Stimulated activated CD8-positive, alpha-beta memory T cell treated with anti-CD3 and anti-CD28 coated beads, Interleukin-7, amount 100 ng/mL, for 1 hour (primary cell): ENCODE measurements at places on chromosomes 2 and 18.

- DNase-seq: no peak
These were observed 61.4 kb downstream of the LRATD1 start for GRCh38 chr2:14693874-14694273.

- no peak for DNase-seq
These were observed 95.5 kb downstream of the THNSL2 start for GRCh38 chr2:88265352-88266303.

DNA sequence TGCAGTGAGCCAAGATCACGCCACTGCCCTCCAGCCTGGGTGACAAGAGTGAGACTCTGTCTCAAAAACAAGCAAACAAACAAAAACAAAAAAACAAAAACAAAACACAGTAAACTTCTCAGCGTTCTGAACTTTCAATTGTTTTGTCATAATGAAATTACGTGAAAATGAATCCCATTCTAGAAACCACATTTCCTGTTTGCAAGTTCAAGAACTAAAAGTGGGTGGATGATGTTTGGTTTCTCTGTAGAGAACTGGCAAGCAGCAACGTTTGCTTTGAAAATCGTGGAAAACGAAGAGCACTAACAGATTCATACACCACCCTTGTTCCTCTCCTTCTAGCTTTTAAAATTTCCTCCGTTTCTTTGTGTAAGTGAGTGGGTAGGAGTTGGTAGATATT, 226.1 kb upstream of the LYPD1 start:
- no peak for DNase-seq

GRCh38 chr2:106695919-106696318, 190.0 kb downstream of the ST6GAL2 start:
- DNase-seq: no peak

DNA sequence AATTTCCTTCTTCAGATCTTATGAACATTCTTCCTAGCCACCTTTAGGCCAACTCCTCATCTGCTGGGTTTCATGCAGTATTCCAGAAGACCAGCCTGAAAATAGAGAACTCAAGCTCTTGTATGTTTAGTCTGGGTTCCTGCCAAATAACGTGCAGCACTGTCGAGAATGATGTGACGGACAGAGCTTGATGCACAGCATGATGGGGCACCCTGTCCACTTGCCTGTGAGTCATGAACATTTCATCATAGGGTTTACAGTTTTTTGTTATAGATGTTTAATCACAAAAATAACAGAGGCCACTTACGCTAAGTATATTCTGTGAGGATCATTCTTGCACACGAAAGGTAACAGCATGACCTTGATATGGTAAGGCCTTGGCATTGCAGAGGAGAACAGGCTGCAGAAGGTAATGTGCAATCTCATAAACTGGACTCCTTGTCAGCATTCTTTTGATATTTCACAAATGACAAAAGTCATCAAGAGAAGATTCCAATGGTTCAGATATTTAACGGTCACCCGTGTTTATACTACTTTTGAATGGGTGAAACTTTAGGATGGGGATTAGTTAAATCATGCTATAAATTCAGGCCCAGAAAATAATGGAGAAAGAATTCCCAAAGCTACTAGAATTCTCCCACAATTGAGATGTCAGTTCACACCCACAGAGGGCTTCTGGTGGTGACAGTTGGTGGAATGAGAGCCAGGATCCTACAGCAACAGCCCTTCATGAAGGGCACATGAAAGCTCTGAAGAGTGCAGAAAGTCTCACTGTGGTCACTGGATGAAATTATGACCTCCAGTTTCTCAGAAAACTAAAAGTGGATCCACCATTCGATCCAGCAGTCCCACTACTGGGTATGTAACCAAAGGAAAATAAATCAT, 396.1 kb upstream of the RAB12 start:
- no peak for DNase-seq

- no peak for DNase-seq
These were observed 101.0 kb downstream of the GPD2 start for GRCh38 chr2:156537141-156537540.

- no peak for DNase-seq
These were observed 3.1 kb downstream of the SPOPL start for GRCh38 chr2:138504546-138505235.

- no peak for DNase-seq
These were observed 26.9 kb upstream of the DTNB start for GRCh38 chr2:25700221-25700660.

GRCh38 chr2:17592731-17593409, 52.4 kb downstream of the VSNL1 start:
- DNase-seq: no peak

GRCh38 chr18:76370201-76370600, 124.8 kb downstream of the ZNF516 start:
- no peak for DNase-seq

GRCh38 chr18:49861659-49862058, 48.3 kb upstream of the ACAA2 start:
- DNase-seq: no peak

GRCh38 chr2:68765739-68766375, 31.2 kb downstream of the ARHGAP25 start:
- no peak for DNase-seq

- DNase-seq: no peak
These were observed 23.3 kb upstream of the ST3GAL5 start for GRCh38 chr2:85911814-85912692.

- no peak for DNase-seq
These were observed at the start of gene AGXT for GRCh38 chr2:240868286-240869108. TSS of gene AGXT (plus strand) at chr2:240868824. CDS start at chr2:240868866, 42 bp downstream.

GRCh38 chr2:69292256-69292655, 94.8 kb downstream of the GFPT1 start:
- DNase-seq: no peak

DNA sequence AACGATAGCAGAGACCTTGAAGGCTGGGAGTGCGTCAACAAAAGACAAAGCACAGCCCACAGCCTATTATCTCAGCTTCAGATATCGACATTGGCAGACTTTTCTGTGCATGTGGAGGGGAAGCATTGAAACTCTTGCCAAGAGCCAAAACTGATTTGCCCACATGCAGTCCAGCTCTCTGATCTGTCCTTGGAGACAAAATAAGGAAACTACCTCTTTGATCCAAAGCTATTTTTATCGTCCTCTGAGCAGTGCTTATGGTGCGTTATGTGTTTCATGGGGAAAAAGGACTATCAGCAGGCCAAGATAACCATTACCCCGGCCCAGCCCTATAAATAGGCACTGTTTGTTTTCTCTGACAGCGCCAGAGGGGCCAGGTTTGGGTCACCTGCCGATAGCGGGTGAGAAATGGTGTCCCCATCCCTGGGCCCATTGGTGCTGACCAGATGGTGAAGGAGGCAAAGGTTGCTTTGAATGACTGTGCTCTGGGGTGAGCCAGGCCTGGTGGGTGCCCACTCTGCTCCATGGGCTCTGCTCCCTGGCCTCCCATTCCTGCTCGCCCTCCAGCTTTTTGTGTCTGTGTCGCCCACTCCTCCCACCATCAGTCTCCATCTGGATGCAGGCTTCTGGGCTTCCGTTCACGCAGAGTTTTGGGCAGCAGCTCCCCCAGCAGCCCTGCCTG, 176.1 kb upstream of the HS6ST1 start:
- DNase-seq: no peak

DNA sequence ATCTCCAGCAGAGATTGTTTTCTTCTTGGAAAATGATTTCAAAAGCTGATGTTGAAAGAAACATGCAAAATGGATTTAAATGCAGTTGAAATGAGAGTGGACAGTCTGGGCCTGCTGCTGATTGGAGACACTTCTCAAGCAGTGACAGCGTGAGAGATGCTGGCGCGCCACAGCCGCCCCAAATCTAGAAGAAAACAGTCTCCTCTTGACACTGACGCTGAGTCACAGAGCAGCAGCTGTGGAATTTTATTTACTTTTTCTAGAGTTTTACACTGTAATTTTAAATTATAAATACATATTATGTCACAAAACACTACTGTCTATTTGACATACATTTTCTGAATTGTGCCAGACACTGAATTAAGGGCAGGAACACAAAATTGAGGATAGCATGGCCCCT, 121.8 kb upstream of the TMEM200C start:
- no peak for DNase-seq

- DNase-seq: peak; percentile 14
These were observed 17.4 kb downstream of the CIDEA start for GRCh38 chr18:12271376-12272235.

DNA sequence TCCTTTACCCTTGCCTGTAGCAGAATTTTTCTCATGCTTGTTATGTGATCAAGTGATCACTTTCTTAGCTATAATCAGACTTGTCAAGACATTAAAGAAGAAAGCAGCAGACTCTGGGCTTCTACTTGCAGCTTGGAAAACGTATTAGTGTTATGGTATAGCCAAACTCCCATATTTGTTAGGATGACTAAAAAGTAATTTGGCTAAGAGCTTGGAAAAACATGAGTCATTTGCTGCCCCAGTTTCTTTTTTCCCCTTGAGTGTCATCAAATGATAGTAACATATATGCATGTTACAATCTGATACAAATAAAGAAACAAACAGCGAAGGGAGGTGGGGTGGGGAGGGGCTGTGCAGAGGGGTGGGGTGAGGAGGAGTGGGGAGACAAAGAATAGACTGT, 155.5 kb downstream of the IKZF2 start:
- DNase-seq: no peak

GRCh38 chr2:84735389-84735788, 145.5 kb downstream of the TRABD2A start:
- no peak for DNase-seq

GRCh38 chr2:106542746-106543359, 55.7 kb downstream of the CD8B2 start:
- DNase-seq: peak; percentile 58

GRCh38 chr2:64525317-64525613, 1.1 kb downstream of the AFTPH start:
- DNase-seq: no peak

DNA sequence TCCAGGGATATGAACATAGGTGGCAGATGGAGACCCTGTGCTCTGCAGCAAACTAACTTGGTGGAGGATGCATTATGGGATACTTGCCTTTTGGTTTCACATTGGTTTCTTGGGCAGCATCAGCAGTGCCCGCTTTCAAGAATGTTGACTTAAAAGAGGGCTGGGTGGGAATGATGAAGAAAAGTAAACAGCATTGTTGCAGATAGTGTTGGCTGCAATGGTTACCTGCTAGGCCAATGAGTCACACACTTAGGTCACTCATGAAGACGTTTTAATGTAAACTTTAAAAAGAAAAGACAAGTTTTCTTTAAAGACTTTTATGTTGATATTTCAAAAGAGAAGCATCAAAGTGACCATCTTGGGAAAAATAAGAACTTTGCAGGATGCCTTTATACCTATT, 26.1 kb upstream of the FAM237A start:
- DNase-seq: no peak

- DNase-seq: no peak
These were observed 24.8 kb downstream of the DSG4 start for GRCh38 chr18:31401156-31402025.

- DNase-seq: no peak
These were observed 38.7 kb upstream of the GLS start for GRCh38 chr2:190841707-190842505.

DNA sequence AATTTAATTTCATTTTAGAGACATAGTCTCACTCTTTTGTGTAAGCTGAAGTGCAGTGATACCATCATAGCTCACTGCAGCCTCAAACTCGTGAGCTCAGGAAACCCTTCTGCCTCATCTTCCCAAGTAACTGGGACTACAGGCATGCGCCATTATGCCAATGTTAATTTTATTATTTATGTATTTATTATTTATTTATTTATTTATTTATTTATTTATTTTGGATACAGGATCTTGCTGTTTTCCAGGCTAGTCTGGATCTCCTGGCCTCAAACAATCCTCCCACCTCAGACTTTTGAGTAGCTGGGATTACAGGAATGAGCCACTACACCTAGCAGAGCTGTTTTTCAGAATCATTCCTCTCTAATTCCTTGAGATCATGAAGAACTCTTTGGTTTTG, 99.9 kb downstream of the ASXL3 start:
- no peak for DNase-seq

DNA sequence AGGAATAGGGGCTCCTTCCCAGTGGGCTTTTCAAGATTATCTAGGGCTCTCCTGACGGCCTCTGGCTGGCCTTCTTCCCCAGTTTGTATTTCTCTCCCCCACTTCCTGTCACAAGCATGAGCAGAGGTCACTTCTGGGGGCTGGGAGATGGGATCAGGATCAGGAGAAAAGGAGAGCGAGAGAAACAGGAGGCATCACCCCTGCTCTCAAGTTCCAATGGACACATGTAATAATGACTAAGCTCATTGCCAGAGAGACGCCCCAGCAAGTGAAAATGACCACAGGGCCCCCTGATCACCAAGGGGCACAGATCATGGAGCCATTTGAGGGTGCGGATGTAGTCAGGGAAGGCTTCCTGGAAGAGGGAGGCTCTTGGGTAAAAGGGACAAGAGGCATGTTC, 92.1 kb downstream of the SMAD7 start:
- DNase-seq: no peak

DNA sequence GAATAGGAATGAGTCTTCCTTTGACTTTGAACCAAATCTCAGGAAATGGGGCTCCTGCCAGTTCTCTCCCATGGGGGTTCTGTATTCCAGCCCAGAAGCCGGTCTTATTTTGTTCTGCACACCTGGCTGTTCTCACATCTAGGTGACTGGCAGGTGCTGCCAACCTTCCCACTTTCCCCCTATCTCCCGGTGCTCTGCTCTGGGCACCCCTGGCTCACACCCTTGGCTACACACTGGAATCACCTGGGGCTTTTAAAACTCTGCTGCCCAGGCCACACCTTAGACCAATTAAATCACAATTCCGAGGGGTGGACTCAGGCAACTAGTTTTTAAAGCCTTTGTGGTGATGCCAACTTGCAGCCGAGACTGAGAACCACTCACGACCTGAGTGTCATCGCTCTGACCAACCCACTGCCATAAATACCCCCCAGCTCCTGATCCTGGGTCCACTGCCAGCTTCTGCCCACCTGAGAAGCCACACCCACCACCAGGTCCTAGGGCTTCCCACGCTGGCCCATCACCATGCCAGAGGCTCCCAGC, 69.2 kb downstream of the KCNF1 start:
- DNase-seq: no peak

- no peak for DNase-seq
These were observed 269.8 kb upstream of the MMADHC start for GRCh38 chr2:149857344-149857743.

DNA sequence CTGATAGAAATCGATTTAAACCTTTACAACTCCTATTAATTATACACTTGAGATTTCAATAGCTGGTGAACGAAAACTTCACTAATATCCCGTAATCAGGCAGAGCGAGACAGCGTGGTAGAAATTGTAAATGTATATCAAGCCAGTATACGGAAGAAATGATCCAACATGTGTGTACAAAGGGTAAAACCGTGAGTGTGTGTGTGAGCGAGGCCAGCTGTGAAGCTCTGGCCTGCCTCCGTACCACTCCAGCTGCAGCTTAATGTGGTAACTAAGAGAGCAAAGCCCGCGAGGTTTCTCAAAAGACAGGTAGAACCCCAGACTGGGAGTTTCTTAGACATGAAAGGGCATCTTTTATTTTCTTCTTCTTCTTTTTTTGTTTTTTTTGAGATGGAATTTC, 52.3 kb upstream of the ZNF516 start:
- DNase-seq: no peak

GRCh38 chr2:38712871-38713270, 38.3 kb downstream of the SRSF7 start:
- DNase-seq: no peak
